T-helper 17 cell (primary cell): ENCODE measurements at places on chromosomes 5 and 9. TPM values are rescaled to one million over a fixed set of nuclear protein-coding genes. Genes with fewer than 3 reads are reported as not detected.

The BARHL1 gene
- not detected for total RNA-seq

DNA sequence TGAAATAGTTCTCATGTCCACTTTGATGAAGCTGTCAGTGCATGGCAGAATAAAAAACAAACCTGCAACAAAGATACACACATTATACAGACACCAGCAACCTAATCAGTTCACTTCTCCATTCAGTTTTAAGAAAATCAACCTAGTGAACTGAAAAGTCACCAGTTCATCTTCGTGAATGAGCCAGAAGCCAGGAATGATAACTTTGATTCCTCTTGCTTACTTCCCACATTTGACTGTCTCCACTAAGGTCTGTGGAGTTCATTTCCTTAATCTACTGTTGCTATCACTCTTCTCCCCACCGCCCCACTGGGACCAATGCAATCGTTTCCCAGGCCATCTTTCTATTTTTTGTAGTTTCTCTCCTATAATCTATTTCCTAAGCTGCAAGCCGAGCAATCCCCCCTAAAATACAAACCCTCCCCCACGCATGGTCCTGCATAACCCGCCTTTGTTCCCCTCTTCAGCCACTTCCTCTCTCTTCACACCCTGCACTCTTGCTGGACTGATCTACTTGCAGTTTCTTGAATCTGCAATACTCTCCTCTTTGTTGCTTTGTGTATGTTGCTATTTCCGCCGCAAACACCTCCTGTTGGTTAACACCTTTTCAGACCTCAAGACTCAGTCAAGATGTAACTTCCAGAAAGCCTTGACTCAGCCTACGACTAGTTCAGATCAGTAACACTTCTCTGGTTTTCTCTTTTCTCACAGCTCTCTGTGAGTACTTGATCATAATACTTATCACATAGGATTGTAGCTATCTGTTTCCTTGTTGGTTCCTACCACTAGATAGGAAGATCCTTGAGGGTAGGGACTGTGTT lies 16.6 kb downstream of the STOM start:
- DNase-seq, result no peak

- no peak for DNase-seq
Observed at GRCh38 chr5:81065492-81065891, 105.3 kb downstream of the RASGRF2 start.

GRCh38 chr5:57244331-57244730 lies 70.5 kb downstream of the GPBP1 start:
- DNase-seq, result no peak

The PROB1 gene
- total RNA-seq, result 0.57 TPM
